Activated naive CD4-positive, alpha-beta T cell treated with anti-CD3 and anti-CD28 coated beads for 36 hours (primary cell): ENCODE measurements at places on chromosomes 11 and 22. TPM values are rescaled to one million over a fixed set of nuclear protein-coding genes. Genes with fewer than 3 reads are reported as not detected.

DNA sequence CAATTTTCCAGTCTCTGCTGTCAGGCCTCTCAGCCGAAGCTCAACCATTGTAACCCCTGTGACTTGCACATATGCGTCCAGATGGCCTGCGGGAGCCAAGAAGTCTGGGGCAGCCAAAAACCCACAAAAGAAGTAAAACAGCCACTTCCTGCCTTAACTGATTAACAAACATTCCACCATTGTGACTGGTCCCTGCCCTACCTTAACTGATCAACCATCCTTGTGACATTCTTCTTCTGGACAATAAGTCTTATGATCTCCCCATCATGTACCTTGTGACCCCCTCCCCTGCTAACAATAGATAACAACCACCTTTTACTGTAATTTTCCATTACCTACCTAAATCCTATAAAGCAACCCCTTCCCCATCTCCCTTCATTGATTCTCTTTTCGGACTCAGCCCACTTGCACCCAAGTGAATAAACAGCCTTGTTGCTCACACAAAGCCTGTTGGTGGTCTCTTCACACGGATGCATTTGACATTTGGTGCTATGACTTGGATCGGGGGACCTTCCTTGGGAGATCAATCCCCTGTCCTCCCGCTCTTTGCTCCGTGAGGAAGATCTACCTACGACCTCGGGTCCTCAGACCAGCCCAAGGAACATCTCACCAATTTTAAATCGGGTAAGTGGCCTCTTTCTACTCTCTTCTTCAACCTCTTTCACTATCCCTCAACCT is 1.3 kb upstream of the NDUFC2 start:
- H3K4me3 ChIP-seq, result peak overlapping the region; percentile 8
- no peak for DNase-seq
- no peaks in the 10 kb centered on the region for H3K27me3 ChIP-seq
- peaks cover 3% of the 10 kb centered on the region for H3K36me3 ChIP-seq
- H3K4me1 ChIP-seq, result peaks cover 36% of the 10 kb centered on the region

- H3K4me3 ChIP-seq, result no peak overlapping the region
- peaks cover 4% of the 10 kb centered on the region for H3K36me3 ChIP-seq
- H3K27ac ChIP-seq, result no peak overlapping the region
- no peaks in the 10 kb centered on the region for H3K27me3 ChIP-seq
Observed at GRCh38 chr22:45428391-45429385, 15.2 kb downstream of the RIBC2 start.

DNA sequence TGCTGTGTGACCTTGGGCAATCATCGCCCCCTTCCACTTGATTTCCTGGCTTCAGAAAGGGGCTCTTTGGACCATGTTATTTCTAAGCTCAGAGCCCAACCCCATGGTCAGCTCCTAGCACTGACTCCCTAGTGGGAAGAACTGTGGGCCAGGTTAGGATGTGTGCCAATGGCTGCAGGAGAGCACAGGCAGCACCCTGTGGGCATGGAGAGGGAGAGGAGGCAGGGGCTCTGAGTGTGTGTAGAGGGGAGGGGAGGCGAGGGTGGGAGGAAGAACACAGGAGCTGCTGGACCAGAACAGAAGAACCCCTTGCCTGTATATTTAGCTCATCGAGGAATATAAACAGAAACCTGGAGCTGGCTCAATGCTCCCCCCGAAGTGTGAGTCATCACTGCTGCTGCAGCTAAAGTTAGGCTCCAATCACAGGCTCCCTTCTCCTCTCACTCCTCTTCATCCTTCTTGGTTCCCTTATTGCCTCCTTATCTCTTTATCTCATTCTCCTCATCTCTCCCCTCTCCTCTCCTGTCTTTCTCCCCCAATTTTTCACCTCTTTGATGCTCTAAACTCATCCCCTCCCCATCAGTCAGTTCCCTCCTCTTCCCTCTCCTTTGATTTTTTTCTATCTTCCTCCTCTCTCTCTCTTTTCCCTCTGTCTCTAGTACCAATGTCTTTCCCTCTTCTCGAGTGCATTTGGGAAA is 14.5 kb upstream of the RPS19BP1 start:
- H3K4me3 ChIP-seq, result no peak overlapping the region
- H3K4me1 ChIP-seq, result peaks cover 10% of the 10 kb centered on the region
- no peak for DNase-seq
- H3K27ac ChIP-seq, result no peak overlapping the region
- H3K27me3 ChIP-seq, result peaks cover 29% of the 10 kb centered on the region
- H3K36me3 ChIP-seq, result no peaks in the 10 kb centered on the region

DNA sequence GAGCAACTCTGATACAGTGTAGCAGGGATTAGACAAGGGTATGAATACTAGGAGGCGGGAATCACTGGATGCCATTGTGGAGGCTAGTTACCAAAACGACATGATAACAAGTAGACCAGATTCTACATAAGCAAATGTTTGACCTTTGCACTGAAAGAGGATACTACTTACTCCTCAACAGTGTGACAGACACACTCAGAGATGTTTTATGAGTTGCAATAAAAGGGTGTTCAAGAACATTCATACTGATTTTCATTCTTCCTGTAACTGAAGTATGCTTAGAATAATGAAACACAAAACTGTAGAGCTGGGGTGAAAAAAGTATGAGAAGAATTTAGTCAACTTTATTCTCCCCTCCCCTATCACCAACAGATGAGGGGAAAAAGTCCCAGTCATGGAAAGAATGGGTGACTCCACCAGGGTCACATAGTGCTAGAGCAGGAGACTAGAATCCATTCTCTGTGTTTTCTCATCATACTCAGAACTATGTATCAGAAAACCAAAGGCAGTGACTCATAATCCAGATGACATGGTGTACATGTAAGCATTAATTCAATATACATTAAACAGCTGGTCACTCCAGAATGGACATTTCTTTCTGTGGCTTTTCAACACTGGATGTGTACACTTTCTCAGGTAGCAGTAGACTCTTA is 32.8 kb downstream of the ARHGAP20 start:
- H3K27me3 ChIP-seq, result peaks cover 8% of the 10 kb centered on the region
- no peak for DNase-seq
- no peak overlapping the region for H3K4me3 ChIP-seq
- no peaks in the 10 kb centered on the region for H3K36me3 ChIP-seq
- no peaks in the 10 kb centered on the region for H3K4me1 ChIP-seq
- no peak overlapping the region for H3K27ac ChIP-seq

GRCh38 chr11:7592711-7593110 is 78.9 kb downstream of the PPFIBP2 start:
- H3K27ac ChIP-seq, result no peak overlapping the region
- peaks cover 2% of the 10 kb centered on the region for H3K36me3 ChIP-seq
- H3K27me3 ChIP-seq, result no peaks in the 10 kb centered on the region
- peaks cover 18% of the 10 kb centered on the region for H3K4me1 ChIP-seq
- no peak overlapping the region for H3K4me3 ChIP-seq
- no peak for DNase-seq

- H3K4me3 ChIP-seq, result no peak overlapping the region
- no peak overlapping the region for H3K27ac ChIP-seq
- no peaks in the 10 kb centered on the region for H3K27me3 ChIP-seq
- DNase-seq, result no peak
- H3K36me3 ChIP-seq, result no peaks in the 10 kb centered on the region
Observed at GRCh38 chr11:12249590-12250260, 127.6 kb upstream of the PARVA start.

DNA sequence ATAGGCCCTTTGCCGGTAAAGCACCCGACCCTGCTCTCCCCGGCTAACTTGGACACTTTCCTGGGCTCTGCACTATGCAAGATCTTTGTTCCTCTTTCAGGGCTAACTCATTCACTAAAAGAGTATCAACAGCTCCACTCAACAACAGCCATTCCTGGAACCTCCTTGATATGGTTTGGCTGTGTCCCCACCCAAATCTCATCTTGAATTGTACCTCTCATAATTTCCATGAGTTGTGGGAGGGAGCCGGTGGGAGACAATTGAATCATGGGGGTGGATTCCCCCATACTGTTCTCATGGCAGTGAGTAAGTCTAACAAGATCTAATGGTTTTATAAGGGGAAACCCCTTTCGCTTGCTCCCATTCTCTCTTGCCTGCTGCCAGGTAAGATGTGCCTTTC is 330.0 kb downstream of the TENM4 start:
- H3K4me1 ChIP-seq, result no peaks in the 10 kb centered on the region
- no peak overlapping the region for H3K4me3 ChIP-seq
- H3K27ac ChIP-seq, result no peak overlapping the region
- no peaks in the 10 kb centered on the region for H3K36me3 ChIP-seq
- DNase-seq, result no peak

The C22orf31 gene
- total RNA-seq, result not detected

DNA sequence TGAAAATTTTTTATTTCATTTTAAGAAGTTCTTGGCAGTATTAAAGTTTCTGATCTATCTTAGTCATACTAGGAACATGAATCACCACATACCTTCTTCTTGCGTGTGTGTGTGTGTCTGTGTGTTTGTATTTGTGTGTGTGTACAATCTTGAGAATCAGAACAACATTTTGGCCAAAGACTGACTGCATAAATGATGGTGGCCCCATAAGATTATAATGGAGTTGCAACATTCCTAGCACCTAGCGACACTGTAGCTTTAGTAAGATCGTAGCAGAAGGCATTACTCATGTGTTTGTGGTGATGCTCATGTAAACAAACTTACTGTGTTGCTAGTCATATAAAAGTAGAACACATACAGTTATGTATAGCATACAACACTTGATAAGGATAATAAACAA is 205.4 kb downstream of the FAM76B start:
- peaks cover 18% of the 10 kb centered on the region for H3K4me1 ChIP-seq
- no peak overlapping the region for H3K4me3 ChIP-seq
- DNase-seq, result no peak

DNA sequence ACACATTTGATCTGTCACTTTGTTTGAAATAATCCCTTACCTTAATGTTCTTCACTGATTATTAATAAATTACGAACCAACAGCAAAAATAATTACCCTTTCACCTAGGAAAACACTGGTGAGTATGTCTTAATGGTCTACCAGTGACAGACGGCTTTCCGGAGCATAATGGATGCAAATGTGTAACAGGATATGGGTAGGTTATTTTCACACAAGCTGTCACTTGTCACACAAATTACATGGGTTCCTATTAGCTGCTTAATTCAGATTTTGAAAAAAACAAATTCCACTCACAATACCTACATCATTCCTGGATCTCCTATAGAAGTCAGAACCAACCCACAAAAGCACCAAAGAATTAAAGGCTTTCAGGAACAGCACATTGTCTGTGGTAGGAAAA is 127.9 kb downstream of the WT1 start:
- H3K36me3 ChIP-seq, result no peaks in the 10 kb centered on the region
- no peak overlapping the region for H3K4me3 ChIP-seq
- DNase-seq, result no peak
- no peak overlapping the region for H3K27ac ChIP-seq
- peaks cover 9% of the 10 kb centered on the region for H3K27me3 ChIP-seq
- H3K4me1 ChIP-seq, result peaks cover 3% of the 10 kb centered on the region

The FOXRED1 gene
- total RNA-seq, result 48.6 TPM

The ST13 gene
- total RNA-seq, result 240 TPM

GRCh38 chr11:9868641-9869040 is 204.8 kb downstream of the SWAP70 start:
- H3K4me1 ChIP-seq, result no peaks in the 10 kb centered on the region
- H3K4me3 ChIP-seq, result no peak overlapping the region
- no peak overlapping the region for H3K27ac ChIP-seq
- H3K36me3 ChIP-seq, result peaks cover 6% of the 10 kb centered on the region

The RASSF10 gene
- total RNA-seq, result not detected

The GLB1L3 gene
- 13.2 TPM for total RNA-seq

GRCh38 chr11:113568566-113568965 is 93.4 kb upstream of the DRD2 start:
- no peaks in the 10 kb centered on the region for H3K36me3 ChIP-seq
- H3K4me3 ChIP-seq, result no peak overlapping the region
- DNase-seq, result no peak
- H3K27me3 ChIP-seq, result peaks cover 3% of the 10 kb centered on the region
- H3K4me1 ChIP-seq, result no peaks in the 10 kb centered on the region

DNA sequence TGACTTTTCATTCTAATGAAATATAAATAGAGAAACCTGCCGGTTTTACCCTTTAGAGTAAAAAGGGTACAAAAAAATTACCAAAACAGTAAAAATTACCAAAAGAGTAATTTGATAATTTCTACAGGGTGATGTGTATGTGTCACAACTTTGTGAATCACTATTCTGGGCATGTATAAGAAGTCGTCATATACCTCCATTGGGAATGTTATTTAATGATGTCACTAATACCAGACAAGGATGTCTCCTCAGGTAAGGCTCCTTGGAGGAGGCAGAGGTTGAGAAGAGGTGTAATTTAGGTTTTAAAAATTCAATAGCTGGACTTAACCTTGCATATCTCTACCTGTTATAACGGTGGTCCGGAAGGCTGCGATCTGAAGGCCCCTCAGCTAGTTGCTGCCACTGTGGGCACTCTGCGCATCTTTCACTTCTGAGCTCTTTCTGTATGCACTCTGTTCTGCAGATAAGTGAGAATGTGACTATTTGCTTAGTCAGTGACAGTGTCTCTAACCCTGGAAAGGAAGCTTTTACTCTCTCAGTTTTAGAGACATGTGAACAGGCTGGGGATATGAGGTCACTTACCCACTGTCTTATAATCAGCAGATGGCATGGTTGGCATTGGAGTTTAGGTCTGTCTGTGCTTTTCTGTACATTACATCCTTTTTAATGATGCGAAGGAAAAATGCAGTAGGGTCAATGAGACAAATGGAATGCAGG is 987 bp upstream of the NCR3LG1 start:
- peaks cover 25% of the 10 kb centered on the region for H3K4me1 ChIP-seq
- no peak for DNase-seq
- H3K4me3 ChIP-seq, result peak overlapping the region; percentile 81
- peaks cover 7% of the 10 kb centered on the region for H3K27me3 ChIP-seq
- no peaks in the 10 kb centered on the region for H3K36me3 ChIP-seq

The LZTR1 gene
- 23.1 TPM for total RNA-seq

DNA sequence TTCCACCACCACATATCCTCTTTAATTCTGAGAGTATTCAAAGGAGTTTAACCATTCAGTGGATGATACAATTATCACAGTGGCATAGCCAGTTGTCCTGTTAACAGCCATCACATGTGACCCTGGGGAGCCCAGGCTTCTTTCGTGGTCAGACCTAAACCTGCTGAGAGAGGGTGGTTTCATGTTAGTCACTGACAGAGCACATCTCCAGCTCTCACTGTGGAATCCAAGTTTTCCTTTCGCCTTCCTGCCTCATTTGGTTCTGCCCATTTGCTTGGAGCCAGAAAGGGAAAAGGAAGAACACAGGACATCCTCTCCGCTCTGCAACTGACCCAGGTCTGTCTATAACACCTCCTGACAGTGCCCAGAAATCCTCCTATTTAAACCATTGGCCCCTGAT is 60.4 kb downstream of the MCHR1 start:
- no peak overlapping the region for H3K27ac ChIP-seq
- no peaks in the 10 kb centered on the region for H3K36me3 ChIP-seq
- DNase-seq, result no peak
- no peaks in the 10 kb centered on the region for H3K4me1 ChIP-seq
- H3K4me3 ChIP-seq, result no peak overlapping the region

- no peaks in the 10 kb centered on the region for H3K4me1 ChIP-seq
- no peaks in the 10 kb centered on the region for H3K27me3 ChIP-seq
- no peaks in the 10 kb centered on the region for H3K36me3 ChIP-seq
- DNase-seq, result no peak
Observed at GRCh38 chr11:9823439-9823838, 159.6 kb downstream of the SWAP70 start.

GRCh38 chr11:86869531-86869930 is 69.2 kb downstream of the PRSS23 start:
- H3K27ac ChIP-seq, result no peak overlapping the region
- no peak overlapping the region for H3K4me3 ChIP-seq
- no peak for DNase-seq
- H3K4me1 ChIP-seq, result no peaks in the 10 kb centered on the region
- no peaks in the 10 kb centered on the region for H3K36me3 ChIP-seq
- no peaks in the 10 kb centered on the region for H3K27me3 ChIP-seq

- peaks cover 30% of the 10 kb centered on the region for H3K4me1 ChIP-seq
- H3K4me3 ChIP-seq, result peak overlapping the region; percentile 70
- no peak overlapping the region for H3K27ac ChIP-seq
- no peaks in the 10 kb centered on the region for H3K36me3 ChIP-seq
Observed at GRCh38 chr11:118530180-118530682, 761 bp upstream of the TMEM25 start.

The NLRP14 gene
- total RNA-seq, result not detected

The FOSL1 gene
- 8.2 TPM for total RNA-seq
